ENCODE measurements at places on chromosomes 11 and 22.

GRCh38 chr22:47630741-47631534 lies 868.5 kb downstream of the TBC1D22A start:
- DNase-seq, result no peak

- no peak for DNase-seq
Observed at GRCh38 chr22:17267661-17268330, 48.6 kb upstream of the ADA2 start.

DNA sequence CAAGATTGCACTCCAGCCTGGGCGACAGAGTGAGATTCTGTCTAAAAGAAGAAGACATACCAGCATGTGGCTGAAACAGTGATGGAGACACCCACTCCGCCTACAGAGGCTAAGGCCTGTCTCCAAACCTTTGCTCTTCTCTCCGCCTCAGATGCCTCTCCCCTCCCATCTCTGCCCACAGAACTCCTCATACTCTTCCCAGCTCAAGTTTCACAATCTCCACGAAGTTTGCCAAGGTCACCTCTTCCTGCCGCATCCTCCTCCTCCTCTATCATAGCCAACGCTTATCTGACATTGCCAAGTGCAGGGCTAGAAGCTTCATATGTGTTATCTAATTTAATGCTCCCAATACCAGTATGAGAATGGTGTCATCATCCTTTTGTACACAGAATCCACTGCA lies 25.9 kb upstream of the FBLN1 start:
- no peak for DNase-seq

DNA sequence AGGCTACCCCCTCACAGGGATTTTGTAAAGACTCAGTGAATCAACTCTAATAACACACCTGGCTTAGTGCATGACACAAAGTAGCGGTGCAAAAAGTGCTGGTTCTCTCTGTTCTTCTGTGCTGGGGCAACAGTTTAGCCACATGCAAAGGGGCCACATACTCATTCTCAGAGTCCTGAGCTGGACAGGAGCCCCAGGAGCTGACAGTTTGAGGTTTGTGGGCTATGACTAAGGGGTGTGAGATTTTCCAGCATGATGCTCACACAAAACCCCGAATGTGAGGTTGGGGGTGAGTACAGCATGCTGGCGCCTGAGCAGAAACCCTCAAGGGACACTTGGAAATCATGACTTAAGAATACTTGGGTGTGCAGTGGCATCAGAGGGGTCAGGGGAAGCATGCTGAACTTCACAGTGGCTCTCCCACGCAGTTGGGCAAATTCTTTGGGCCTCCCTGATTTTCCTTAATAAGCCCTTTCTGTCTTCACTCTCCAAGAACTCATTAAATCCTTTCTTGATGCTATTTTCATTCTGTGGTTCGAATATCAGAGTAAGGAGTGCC lies 31.0 kb downstream of the TMPRSS5 start:
- no peak for DNase-seq

DNA sequence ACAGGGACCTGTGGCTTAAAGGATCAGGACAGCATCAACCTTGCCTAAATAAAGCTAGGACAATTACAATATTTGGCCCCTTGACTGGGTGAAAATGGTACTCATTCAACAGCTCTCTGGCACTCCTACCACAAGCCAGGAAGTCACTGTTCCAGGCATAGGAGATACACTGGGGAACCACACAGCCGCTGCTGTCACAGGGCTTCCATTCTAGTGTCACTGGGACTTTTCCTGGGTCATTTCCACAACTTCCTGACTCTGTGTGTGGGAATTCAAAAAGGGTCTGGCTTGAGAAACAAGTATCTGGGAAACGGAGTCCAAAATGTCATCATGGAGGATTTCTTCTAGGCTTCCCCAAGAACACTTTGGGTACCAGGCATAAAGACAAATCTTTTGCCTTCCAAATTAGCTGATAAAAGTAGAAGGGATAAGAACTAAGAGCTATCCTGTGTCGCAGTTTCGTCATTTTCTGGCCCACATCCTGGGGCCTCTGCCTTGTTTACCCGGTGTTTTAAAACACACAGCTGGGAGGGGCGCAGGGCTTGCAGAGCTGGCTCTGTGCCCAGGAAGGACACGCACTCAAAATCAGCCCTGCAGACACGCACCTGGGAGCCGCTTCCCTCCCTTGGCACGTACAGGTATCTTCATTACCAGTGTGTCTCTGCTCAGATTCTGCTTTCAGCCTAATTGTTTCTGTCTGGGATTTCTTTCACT lies 38.0 kb downstream of the TMEM45B start:
- DNase-seq, result peak; percentile 75

- DNase-seq, result no peak
Observed at GRCh38 chr11:70775386-70776075, 377.2 kb downstream of the CTTN start.

GRCh38 chr11:100769617-100770016 lies 82.5 kb downstream of the ARHGAP42 start:
- DNase-seq, result no peak

DNA sequence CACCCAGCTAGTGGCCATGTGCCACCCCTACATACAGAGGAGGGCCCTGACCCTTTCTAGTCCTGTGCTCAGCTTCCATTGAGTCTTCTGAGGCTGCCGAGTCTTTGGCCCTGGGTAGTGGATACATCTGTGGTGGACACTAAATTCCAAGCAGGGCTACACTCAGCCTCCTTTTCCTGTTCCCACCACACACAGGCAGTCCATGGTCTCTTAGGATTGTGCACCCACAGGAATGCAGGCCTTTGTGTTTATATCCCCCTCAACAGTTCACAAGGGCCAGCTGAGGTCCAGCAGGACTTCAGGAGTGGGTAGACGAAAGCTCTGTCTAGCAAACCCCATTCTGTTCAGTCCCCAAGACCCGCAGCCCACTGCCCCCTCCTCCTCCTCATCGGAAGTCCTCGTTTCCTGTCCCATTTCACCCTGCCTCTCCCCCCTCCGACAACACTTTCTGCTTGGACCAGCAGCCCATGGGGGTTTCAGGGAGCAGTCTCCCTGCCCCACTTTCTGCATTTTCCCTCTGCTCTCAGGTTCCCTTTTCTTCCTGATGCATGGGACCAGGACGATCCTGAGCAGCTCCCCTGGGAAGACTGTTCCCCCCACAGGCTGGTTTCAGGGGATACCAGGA lies 91.8 kb downstream of the SWAP70 start:
- no peak for DNase-seq

DNA sequence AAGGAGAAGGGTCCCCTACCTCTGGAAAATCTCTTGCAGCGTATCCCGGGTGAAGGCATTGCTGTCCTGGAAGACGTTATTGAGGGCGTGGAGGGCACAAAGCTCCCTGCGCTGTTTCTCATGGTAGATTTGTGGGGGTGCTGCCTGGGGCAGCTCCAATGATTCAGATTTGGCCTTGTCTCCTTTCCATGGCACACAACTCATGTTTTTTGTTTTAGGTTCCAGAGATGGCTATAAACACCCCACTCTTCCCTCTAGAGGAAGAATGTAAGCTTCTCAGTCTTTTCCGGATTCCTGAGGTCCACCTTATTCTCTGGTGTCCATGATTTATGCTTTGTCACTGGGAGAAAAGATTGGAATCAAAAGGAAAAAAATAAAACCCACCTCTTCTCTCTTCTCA lies 959 bp downstream of the JOSD1 start:
- no peak for DNase-seq

GRCh38 chr11:114131461-114131864 lies 72.0 kb downstream of the ZBTB16 start:
- DNase-seq, result peak; percentile 20

- no peak for DNase-seq
Observed at GRCh38 chr11:90556606-90557005, 333.8 kb upstream of the CHORDC1 start.

DNA sequence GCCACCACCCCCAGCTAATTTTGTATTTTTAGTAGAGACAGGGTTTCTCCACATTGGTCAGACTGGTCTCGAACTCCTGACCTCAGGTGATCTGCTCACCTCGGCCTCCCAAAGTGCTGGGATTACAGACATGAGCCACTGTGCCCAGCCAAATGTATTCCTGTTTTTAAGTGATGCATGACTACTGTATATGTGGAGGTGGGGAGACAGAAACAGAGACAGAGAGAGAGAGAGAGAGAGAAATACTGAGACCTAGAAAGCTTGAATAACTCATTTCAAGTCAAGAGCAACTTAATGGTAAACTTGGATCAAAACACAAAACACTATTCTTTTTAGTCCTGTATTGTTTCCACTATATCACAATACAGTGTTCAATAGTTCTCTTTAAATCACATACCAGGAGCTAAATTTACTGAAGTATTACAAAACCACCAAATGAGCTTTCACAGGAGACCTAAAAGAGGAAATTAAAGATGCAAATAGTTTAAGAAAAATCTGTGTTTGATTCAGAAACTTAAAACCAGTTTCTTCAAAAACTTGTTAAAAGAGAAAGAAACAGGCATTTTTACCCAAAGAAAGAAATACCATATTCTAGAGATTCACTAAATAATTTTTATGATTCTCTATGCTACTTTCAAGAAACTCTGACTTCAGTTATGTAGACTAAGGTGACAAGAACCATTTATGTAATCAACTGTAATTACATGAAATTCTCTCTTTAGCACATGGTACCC lies 188.7 kb downstream of the ETS1 start:
- DNase-seq, result no peak

DNA sequence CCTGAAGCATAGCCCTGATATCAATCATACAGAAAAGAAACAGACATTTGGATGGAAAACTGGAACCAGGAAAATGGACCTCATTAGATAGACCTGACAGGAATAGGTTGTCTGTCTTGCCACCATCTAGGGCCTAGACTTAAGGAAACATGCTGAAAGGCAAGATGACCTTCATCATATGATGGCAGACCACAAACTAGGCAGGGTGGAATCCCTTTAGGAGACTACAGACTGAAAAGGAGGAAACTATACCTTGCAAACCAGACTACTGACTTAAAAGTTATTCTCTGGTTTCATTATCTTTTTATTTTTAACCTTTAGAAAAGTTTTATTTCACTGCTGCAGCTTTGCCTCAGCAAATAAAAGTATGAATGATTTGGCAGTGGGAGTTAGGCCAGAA lies 20.3 kb downstream of the SBF2 start:
- DNase-seq, result no peak

- DNase-seq, result no peak
Observed at GRCh38 chr11:64074239-64074638, 38.5 kb downstream of the FLRT1 start.

DNA sequence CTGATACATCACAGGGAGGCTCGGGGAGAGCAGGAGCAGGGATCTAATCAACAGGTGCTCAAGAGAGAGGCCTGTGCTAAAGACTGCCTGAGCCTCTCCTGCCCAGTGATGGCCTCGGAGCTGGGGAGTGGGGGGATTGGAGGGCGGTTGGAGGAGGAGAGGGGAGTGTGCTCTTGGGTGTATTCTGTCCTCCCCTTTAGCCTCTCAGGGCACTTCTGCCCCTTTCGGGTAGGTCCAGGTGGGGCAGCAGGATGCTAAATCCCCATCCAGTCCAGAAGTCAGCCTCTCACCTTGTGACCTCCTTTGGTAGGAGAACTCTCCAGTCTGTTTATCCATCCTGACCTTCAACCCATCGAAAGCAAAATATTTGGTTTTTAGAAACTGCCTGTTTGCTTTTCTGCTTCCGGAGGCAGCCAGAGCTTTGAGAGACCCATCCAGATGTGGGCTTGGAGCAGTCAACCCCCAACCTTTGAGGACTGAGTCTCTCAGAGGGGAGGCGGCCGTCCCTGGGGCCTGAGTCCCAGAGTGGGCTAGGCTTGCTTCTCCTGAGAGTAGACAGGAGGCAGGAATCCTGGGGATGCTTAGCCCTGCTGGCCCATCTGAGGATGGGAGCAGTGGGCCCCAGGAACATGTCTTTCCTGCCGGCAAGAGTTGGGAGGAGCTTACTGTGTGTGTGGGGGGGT lies 105.2 kb upstream of the SYT13 start:
- DNase-seq, result no peak

DNA sequence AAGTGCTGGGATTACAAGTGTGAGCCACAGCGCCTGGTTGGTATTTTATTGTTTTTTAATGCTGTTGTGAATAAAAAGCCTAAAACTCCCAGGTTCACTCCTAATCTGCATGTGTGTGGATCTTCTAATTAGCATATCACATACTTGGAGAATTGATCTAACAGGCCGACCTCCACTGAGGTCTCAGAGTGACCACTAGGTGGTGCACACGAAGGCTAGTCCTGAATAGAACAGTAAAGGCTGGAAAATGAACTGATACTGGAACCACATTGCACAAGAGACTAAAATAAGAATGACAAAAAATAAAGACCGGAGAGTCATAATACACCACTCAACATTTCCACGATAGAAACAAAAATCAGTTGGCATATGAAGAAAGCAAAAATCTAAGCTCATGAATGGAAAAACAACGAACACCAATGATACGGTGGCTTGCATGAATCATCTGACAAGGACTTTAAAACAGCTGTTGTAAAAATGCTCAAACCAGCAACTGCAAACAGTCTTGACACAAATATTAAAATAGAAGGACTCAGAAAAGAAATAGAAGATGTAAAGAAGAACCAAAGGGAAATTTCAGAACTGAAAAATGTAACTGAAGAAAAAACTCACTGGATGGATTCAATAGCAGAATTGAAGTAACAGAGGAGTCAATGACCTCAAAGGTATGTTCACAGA lies 19.2 kb downstream of the PIM3 start:
- peak; percentile 7 for DNase-seq

GRCh38 chr11:34654483-34655334 lies 33.8 kb downstream of the EHF start:
- DNase-seq, result no peak

- DNase-seq, result no peak
Observed at GRCh38 chr11:64007629-64008282, 21.5 kb downstream of the OTUB1 start.

- no peak for DNase-seq
Observed at GRCh38 chr11:130295657-130296056, 19.1 kb downstream of the ZBTB44 start.

GRCh38 chr11:34481307-34481706 lies 32.3 kb downstream of the ELF5 start:
- DNase-seq, result no peak

DNA sequence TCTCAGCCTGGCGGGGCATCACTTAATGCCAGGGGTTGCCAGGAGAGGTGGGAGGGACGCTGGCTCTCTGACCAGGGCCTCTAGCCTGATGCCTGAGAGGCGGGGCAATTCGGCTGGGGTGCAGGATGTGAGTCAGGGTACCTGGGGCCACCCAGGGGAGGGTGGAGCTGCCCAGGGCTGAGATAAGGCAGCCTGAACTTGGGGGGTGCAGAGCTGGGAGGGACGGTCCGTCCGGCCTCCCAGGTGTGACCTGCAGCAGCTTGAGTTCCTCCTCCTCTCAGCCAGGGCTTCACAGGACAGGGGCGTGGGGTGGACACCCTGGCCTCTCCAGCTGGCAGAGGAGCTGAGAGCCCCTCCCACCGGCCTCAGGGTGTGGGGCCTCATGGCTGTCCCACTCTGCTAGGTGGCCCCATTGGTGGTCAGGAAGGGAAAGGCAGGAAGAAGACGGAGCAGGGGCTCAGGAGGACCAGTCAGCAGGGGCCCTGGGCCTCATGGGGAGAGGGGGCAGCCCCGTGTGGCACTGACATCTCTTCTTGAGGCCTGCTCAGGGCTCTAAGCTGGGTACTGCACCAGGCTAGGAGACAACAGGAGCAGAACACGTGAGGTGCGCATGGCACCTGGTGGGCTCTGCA lies 942 bp upstream of the RPS6KA4 start:
- DNase-seq, result peak; percentile 58

GRCh38 chr11:76823481-76824028 lies 37.2 kb upstream of the ACER3 start:
- no peak for DNase-seq

- no peak for DNase-seq
Observed at GRCh38 chr11:101436511-101437142, 147.2 kb downstream of the TRPC6 start.
